HEK293T (cell line): ENCODE measurements at places on chromosomes 2 and 18.

- no peak for DNase-seq
Observed at GRCh38 chr2:175359710-175360109, 178.2 kb upstream of the ATP5MC3 start.

- DNase-seq, result no peak
Observed at GRCh38 chr2:36487947-36488346, 110.0 kb downstream of the FEZ2 start.

GRCh38 chr2:12369566-12369965 lies 347.2 kb upstream of the TRIB2 start:
- no peak for DNase-seq

- DNase-seq, result no peak
Observed at GRCh38 chr2:239831001-239831731, 194.0 kb downstream of the NDUFA10 start.

GRCh38 chr2:71530641-71531332 lies 77.4 kb downstream of the DYSF start:
- peak; percentile 76 for DNase-seq

- DNase-seq, result no peak
Observed at GRCh38 chr2:41706286-41706685, 341.5 kb upstream of the PKDCC start.

- no peak for DNase-seq
Observed at GRCh38 chr2:11371092-11371937, 26.9 kb upstream of the ROCK2 start.

DNA sequence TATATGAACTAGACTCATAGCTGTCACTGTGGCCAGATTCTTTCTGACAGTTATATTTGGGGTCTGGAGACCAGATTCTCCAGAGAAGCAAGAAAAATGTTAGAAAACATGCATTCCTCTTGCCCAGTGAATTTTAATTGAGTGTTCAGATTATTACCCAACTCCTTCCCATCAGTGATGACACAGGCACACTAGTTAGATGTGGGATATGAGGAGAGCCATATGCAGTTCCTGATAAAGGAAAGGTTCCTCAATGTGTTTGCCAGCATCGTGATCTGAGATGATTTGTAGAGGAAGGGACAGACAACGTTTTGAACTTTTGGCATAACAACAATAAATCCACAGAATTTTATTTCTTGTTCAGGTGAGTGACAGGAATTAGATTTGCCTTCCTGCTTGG lies 308.6 kb downstream of the PIEZO2 start:
- DNase-seq, result no peak

- no peak for DNase-seq
Observed at GRCh38 chr18:67692811-67693210, 176.3 kb upstream of the DSEL start.

DNA sequence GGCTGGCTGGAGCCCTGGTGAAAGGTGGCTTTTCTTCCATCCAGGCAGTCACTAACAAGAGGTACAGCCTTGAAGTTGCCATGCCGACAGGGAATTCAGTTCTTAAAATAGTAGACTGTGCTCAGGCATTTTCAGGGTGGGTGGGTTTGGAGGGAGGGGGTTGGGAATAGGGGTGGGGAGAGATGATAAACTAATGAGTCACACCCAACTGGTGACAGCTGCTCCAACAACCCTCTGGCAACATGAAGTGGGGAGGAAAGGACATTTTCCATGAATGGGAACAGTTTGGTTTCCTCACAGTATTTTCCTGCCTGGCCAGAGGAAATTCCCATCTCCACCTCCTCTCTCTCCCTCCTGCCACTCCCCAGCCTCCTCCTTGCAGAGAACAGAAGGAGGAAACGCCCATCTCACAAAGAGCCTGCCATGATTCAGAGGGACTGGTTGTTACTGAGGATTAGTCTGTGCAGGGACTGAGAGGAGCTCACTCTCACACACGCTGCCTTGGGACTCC lies 113.0 kb upstream of the SLC1A4 start:
- DNase-seq, result no peak

GRCh38 chr2:16055848-16056580 lies 115.7 kb downstream of the MYCN start:
- no peak for DNase-seq
